ENCODE measurements at places on chromosomes 2 and 18.

- no peak for DNase-seq
These were observed 171.1 kb upstream of the MYT1L start for GRCh38 chr2:2502201-2502549.

DNA sequence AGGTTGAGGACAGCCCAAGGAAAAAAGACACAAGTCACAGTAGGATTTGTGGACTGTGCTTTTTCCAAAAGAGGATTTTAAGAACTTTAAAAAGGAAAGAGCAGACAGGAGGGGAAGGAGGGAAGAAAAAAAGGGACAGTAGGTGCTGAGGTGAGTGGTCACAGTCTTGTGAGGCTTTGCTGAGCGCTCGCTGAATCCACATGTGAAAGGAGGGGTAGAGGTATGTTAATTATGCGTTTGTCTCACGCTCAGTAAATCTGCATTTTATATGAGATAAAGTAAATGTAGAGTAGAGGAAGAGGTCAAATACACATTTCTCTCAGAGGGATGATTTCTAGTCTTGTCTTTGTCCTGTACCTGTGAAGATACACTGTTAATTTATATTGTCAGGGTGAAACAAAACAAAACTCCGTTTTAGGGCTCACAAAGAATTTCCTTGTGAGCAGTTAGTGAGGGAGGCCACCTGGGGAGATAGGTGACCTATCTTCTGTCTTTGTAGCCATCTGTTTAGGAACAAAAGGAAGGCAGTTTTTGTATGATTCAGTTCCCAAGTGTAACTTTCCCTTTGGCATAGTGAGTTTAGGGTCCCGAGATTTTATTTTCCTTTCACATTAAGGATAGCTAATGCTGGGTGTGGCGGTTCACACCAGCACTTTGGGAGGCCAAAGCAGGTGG lies 25.3 kb downstream of the GNAL start:
- no peak for DNase-seq

DNA sequence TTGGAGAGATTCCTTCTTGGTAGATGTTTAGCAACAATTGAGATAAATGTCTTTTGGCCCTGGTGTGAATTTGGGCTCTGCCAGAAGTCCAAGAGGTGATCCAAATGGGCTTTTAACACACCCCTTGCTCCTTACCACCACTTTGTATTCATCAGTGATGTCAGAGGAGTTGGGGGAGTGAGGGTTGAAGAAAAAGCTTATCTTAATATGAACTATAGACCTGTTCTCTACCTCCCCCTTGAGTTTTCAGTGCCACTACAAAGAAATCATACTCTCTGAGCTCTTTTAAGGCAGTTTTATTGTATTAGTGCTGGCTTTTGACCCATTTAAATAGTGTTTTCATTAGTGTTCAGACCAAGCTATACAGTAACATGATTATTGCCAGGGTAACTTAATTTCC lies 229.1 kb downstream of the PHLPP1 start:
- no peak for DNase-seq

- no peak for DNase-seq
These were observed 27.1 kb upstream of the PIEZO2 start for GRCh38 chr18:11176481-11176881.

- DNase-seq: no peak
These were observed 220.5 kb downstream of the CYP26B1 start for GRCh38 chr2:71926876-71927756.

GRCh38 chr2:170651624-170652325 lies 63.4 kb upstream of the SP5 start:
- DNase-seq: no peak

GRCh38 chr2:151353995-151354394 lies 3.4 kb upstream of the TNFAIP6 start:
- DNase-seq: no peak

DNA sequence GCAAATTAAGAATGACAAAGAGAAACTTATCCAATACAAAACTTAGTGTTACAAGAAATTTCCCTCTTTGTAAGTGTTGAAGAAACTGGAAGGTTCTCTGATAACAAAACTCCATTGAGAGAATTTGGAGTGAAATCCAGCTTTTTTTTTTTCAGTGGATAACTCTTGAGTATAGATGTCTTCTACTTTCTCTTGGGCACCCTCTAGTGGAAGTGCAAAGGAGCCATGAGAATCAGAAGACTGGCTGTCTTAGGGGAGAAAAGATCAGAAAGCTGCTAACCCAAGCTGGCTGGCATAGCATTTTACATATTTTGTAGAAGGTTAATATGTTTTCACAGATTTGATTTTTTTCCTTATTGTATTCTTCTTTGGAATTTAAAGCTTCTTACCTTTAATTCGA lies 138.8 kb upstream of the SATB2 start:
- no peak for DNase-seq

GRCh38 chr18:69599377-69599776 lies 198.7 kb downstream of the DOK6 start:
- no peak for DNase-seq

DNA sequence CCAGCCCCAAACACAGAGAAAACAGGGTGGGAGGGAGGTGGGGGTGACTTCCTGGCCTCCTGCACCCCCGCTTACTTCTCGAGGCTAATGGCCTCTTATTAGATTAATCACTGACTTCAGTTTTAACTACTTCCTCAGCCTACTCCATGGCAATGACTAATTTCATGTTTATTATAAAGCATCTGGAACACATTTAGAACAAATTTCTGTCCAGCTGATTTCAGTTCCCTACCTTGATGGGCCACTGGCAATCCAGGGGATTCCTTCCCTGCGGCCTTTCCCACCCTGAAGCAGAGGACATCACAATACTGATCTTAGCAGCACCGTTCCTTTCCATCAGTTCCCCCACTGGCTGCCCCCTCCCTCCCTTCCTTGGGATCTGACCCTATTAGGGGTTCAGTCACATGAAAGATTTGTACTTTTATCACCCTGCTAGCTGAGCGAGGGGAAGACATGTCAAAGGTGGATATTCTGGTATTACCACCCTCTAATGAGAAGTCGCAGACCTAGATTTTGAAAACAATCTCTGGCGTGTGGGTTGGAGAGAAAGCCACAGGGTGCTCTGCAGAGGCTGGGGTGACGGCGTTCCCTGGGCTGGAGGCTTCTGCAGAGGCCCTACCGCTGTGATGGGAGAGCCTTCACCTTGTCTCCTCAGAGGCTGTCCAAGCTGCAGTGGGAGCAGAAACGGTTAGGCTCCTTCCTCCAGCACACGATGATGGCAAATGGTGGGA lies 67.6 kb downstream of the KIAA2012 start:
- DNase-seq: no peak

DNA sequence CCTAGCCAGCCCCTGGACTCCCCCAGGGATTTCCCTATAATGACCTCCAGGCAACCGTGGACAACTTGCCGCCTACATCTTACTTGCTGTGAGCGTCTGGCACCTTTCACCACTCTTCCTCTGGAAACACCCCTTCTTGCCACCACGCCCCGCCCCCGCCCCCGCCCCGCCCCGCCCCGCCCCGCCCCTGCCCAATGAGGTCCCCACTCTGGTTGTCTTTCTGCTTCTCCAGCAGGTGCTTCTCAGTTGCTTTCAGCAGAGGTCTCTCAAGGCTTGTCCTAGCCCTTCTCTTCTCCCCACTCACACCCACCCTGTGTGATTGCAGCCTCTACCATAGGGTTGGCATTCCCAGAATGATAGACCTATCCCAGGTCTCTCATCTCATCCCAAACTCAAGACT lies 214.5 kb downstream of the EN1 start:
- DNase-seq: peak; percentile 9

DNA sequence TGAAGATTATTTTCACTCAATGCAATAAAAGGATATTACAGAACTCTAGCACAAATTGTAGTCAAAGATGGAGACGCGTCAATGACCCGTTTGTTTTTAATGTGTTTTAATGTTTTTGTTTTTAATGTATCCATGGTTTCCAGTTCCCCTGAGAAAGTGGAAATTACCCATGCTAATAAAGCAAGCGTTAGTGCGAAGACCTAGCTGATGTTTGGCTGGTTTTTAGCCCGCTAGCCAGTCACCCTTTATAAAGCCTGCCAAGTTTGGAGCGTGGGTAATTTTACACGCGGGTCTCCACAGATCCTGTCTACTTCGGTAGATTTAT lies 430 bp upstream of the CHMP1B start:
- DNase-seq: no peak

- no peak for DNase-seq
These were observed 216.9 kb downstream of the ARHGAP15 start for GRCh38 chr2:143345887-143346787.

GRCh38 chr18:76823161-76823538 lies 793 bp downstream of the ZNF236 start:
- no peak for DNase-seq

- no peak for DNase-seq
These were observed 67.8 kb upstream of the DSC1 start for GRCh38 chr18:31230495-31230894.

DNA sequence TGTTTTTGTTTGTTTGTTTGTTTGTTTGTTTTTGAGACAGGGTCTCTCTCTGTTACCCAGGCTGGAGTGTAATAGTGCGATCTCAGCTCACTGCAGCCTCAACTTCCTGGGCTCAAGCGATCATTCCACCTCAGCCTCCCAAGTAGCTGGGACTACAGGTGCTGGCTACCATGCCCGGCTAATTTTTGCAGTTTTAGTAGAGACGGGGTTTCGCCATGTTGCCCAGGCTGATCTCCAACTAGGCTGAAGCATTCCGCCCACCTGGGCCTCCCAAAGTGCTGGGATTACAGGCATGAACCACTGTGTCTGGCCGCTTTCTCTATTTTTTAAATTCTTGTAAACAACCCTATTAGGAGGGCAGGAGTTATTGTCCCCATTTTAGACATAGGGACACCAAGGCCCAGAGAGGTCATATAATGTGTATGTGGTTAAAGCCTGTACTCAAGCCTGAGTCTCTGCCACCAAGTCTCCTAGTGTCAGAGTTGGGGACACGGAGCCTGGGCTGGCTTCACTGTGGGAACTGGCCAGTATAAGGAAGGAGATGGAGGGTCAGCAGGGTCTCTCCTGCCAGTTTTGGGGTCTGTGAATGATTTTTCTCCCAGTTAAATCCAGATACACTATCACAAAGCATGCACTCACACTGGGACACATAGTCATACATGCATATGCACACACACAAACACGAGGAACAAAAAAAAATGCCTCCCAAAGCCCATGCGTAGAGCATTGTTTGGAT lies 27.5 kb upstream of the MCFD2 start:
- DNase-seq: no peak

DNA sequence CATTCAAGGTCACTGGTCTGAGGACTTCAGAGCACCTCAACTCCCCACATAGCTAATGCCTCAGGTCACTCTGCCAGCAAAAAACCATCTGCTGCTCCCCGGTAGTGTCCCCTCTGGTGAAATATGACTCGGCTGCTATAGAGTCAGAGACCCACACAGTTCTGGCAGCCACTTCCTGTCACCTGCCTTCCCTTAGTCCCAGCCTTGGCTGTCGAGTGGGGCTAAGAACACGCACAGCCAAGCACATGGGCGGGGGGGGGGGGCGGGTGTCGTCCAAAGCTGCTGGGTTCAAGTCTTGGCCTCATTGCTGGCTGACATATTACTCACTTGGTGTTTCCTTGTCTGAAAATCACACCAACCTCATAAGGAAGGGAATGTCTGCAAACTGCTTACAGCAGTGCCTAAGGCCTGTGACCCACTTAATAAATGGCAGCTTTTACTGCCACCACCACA lies 37.5 kb downstream of the POLR1A start:
- DNase-seq: no peak

- DNase-seq: no peak
These were observed 58.7 kb downstream of the THADA start for GRCh38 chr2:43537137-43537536.

GRCh38 chr18:41022484-41022883 lies 932.5 kb upstream of the PIK3C3 start:
- DNase-seq: no peak

DNA sequence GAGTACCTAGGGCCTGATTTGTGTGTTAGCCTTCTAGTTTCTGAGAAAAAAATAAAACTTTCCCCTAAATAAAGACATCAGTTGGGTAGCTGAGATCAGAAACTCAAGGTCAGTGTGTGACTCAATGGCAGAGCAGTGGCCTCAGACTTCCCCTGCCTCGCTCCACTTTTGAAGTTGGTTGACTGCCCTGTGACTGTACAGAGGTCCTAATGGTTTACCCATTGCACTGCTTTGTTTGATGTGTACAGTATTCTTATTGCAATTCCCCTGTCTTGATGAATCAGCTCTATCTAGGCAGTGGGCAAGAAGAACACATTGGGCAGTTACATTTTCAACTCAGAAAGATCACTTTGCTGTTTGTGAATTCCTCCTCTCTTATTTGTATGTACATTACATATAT lies 315.7 kb downstream of the KCNS3 start:
- DNase-seq: no peak

- no peak for DNase-seq
These were observed 1653.1 kb upstream of the SLC39A10 start for GRCh38 chr2:194003911-194004310.

Measured in GM12892 (cell line).